ENCODE measurements at places on chromosomes 7 and 10. TPM values are rescaled to one million over a fixed set of nuclear protein-coding genes. Genes with fewer than 3 reads are reported as not detected.

- peak overlapping the region; percentile 39 for H3K27ac ChIP-seq
- peaks cover 58% of the 10 kb centered on the region for H3K27me3 ChIP-seq
- peaks cover 15% of the 10 kb centered on the region for H3K4me1 ChIP-seq
- DNase-seq: peak; percentile 30
- no peaks in the 10 kb centered on the region for H3K36me3 ChIP-seq
Observed at GRCh38 chr7:140640060-140640637, 464 bp downstream of the DENND2A start.

Gene MYPN
- not detected for total RNA-seq

- H3K27ac ChIP-seq: no peak overlapping the region
- no peaks in the 10 kb centered on the region for H3K27me3 ChIP-seq
- H3K36me3 ChIP-seq: no peaks in the 10 kb centered on the region
- no peak for DNase-seq
- H3K4me1 ChIP-seq: no peaks in the 10 kb centered on the region
- H3K4me3 ChIP-seq: no peak overlapping the region
Observed at GRCh38 chr7:17617380-17617779, 318.9 kb downstream of the AHR start.

Gene MYO1G
- 376 TPM for total RNA-seq

- no peaks in the 10 kb centered on the region for H3K27me3 ChIP-seq
- H3K36me3 ChIP-seq: no peaks in the 10 kb centered on the region
- no peak for DNase-seq
- H3K27ac ChIP-seq: peak overlapping the region; percentile 72
- peaks cover 35% of the 10 kb centered on the region for H3K4me1 ChIP-seq
- no peak overlapping the region for H3K4me3 ChIP-seq
Observed at GRCh38 chr10:12629767-12630165, 280.4 kb downstream of the CAMK1D start.

DNA sequence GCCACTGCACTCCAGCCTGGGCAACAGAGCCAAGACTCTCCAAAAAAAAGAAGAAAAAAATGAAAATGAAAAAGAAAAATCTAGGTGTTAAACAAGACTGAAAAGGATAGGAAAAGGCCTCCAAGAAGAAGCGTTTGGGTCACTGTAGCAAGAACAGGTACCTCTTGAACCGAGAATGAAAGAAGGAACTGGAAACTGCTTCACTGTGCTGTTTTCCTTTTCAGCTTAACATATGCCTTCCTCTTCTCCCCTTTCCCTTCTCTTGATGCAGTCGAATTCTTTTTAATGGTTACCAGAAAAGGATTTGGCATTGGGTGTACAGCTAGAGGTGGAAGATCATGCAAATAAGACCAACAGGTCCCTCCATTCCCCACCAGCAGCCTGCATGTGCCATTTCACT lies 28.1 kb downstream of the LRRC4 start:
- peaks cover 24% of the 10 kb centered on the region for H3K4me1 ChIP-seq
- H3K36me3 ChIP-seq: peaks cover 29% of the 10 kb centered on the region
- no peak overlapping the region for H3K27ac ChIP-seq

- H3K27me3 ChIP-seq: peaks cover 7% of the 10 kb centered on the region
- H3K4me1 ChIP-seq: no peaks in the 10 kb centered on the region
- H3K36me3 ChIP-seq: no peaks in the 10 kb centered on the region
- no peak overlapping the region for H3K4me3 ChIP-seq
- no peak overlapping the region for H3K27ac ChIP-seq
Observed at GRCh38 chr10:123470336-123470921, 195.7 kb upstream of the GPR26 start.

DNA sequence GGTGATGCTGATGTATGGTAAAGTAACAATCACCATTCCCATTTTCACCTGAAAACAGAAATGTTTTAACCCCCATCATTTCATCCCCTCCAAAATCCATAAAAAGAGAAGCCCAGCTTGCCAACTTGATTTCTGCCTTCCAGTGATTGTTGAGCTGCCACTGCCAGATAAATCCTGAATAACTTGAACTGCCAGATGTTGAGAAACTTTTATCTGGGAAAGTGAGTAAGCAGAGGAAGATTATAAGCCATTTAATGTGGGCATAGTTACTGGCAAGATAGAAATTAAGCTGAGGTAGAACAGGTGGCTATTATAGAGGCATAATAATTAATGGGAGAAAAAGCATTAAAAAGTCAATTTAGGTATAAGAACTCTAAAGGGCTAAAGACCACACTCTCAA lies 534.1 kb downstream of the ANKRD7 start:
- H3K4me3 ChIP-seq: no peak overlapping the region
- no peaks in the 10 kb centered on the region for H3K36me3 ChIP-seq
- H3K27me3 ChIP-seq: no peaks in the 10 kb centered on the region
- DNase-seq: no peak
- no peaks in the 10 kb centered on the region for H3K4me1 ChIP-seq

GRCh38 chr10:44118500-44118899 lies 266.4 kb downstream of the CXCL12 start:
- no peak for DNase-seq
- H3K36me3 ChIP-seq: no peaks in the 10 kb centered on the region
- H3K4me3 ChIP-seq: no peak overlapping the region
- H3K4me1 ChIP-seq: no peaks in the 10 kb centered on the region
- H3K27ac ChIP-seq: no peak overlapping the region

- DNase-seq: no peak
- H3K36me3 ChIP-seq: no peaks in the 10 kb centered on the region
- no peak overlapping the region for H3K4me3 ChIP-seq
- no peak overlapping the region for H3K27ac ChIP-seq
Observed at GRCh38 chr7:71350680-71351079, 218.7 kb downstream of the GALNT17 start.

- H3K4me1 ChIP-seq: peaks cover 9% of the 10 kb centered on the region
- peaks cover 48% of the 10 kb centered on the region for H3K36me3 ChIP-seq
- DNase-seq: no peak
- H3K4me3 ChIP-seq: no peak overlapping the region
- H3K27me3 ChIP-seq: no peaks in the 10 kb centered on the region
- no peak overlapping the region for H3K27ac ChIP-seq
Observed at GRCh38 chr10:133292919-133293809, 15.5 kb downstream of the TUBGCP2 start.

DNA sequence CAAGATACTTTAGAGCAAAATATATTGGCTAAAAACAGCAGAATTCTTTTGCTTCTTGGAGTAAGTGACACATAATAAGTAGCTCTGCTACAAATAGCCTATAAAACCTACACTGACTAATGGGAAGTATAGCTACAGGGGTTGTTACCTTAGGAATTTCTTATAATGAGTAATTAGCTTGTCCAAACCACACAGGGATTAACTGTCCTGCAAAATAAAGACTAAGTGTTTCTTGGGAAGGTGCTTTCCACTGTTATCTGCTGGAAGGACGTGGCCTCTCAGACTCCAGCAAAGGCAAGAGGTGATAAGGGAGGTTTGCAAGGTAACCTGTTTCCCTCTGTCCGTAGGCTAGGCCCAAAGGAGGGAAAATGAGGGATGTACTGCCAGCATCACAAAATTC lies 302.4 kb downstream of the DOCK4 start:
- H3K36me3 ChIP-seq: no peaks in the 10 kb centered on the region
- no peaks in the 10 kb centered on the region for H3K27me3 ChIP-seq
- no peak for DNase-seq
- H3K4me3 ChIP-seq: no peak overlapping the region
- no peaks in the 10 kb centered on the region for H3K4me1 ChIP-seq

DNA sequence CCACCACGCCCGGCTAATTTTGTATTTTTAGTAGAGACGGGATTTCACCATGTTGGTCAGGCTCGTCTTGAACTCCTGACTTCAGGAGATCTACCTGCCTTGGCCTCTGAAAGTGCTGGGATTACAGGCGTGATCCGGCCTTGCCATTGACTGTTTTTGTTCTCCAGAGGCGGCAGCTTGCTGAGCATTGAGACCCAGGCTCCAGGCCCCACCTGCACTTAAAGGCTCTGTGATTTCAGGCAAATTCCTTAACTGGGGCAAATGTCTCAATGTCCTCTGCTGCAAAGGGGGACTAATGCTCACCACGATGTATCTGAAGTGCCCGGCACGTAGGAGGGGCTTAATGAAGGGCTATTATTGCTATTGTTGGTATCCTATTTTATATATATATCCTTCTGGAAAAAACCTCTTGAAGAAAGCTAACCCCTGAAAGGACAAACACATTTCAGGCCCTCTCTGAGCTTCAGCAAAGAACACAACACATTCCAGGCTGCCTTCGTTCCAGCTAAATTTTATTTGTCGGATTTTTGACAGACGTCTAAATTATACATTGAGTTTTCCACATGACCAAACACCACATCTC lies 29.0 kb downstream of the TRIM8 start:
- DNase-seq: no peak
- H3K4me3 ChIP-seq: peak overlapping the region; percentile 63
- H3K27ac ChIP-seq: peak overlapping the region; percentile 55
- H3K4me1 ChIP-seq: peaks cover 45% of the 10 kb centered on the region
- no peaks in the 10 kb centered on the region for H3K27me3 ChIP-seq

All from activated CD4-positive, alpha-beta T cell treated with anti-CD3 and anti-CD28 coated beads for 36 hours (primary cell).